ENCODE measurements at places on chromosomes 11 and 22.

DNA sequence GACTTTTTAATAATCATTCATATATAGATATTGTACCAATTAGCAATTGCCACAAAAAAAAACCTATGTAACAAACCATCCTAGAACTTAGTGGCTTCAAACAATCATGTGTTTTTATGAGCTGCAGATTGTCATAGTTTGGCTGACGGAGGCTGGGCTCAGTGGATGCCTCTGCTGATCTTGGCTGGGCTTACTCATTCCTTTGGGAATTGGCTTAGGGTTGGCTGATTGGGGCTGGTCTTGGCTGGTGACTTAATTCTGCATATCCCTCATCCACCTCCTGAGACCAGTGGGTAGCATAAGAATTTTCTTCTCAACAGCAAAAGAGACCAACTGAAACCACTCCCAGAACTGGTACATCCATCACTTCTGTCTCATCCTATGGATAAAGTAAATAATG is 57.9 kb upstream of the PHF21B start:
- DNase-seq: no peak

DNA sequence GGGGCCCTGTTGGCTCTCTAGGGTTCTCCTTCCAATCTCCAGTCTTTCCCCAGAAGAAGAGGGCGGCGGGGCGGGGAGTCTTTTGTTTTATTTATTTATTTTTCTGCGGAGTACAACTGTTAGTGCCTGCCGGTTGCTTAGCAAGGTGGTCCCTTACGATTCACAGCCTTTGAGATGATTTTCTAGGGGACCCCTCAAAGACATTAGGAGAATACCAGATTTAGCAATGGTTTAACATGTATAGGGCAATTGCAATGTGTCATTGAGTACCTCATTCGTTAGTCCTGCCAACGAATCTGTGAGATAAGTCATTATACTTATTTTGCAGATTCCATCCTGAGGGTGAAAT is 307 bp upstream of the MRPL16 start:
- DNase-seq: no peak

DNA sequence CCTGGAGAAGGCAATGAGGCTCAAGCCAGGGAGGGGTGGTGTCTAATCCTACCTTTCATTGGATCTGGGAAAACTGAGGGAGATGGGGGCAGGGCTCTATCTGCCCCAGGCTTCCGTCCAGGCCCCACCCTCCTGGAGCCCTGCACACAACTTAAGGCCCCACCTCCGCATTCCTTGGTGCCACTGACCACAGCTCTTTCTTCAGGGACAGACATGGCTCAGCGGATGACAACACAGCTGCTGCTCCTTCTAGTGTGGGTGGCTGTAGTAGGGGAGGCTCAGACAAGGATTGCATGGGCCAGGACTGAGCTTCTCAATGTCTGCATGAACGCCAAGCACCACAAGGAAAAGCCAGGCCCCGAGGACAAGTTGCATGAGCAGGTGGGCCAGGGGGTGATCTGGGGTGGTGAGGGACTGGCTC is at the start of gene FOLR1:
Gene FOLR1 (plus strand): TSS at position 180 of the 421 bp plus-strand sequence. CDS start 34 bp downstream, at position 214.
- no peak for DNase-seq

DNA sequence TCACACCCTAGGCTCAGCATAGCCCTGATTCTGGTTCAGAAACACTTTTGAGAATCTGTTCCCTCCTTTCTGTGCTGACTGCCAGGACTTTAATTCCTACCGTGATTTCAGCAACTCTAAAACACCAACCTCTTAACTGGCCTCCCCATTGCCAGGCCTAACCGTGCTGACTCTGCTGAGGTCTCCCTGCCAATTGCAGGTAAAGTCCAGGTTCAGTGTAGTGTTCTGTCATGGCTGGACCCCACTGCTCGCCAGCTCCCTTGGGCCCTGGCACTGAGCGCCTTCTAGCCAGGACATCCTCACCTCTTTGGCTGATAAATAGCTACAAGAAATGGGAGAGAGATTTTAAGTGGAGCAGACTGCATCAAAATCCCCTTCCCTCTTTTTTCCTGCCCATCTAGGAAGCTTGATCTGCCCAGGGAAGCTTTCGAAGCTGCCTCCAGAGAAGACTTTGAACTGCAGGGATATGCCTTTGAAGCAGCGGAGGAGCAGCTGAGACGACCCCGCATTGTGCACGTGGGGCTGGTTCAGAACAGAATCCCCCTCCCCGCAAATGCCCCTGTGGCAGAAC is 4.7 kb downstream of the UPB1 start:
- DNase-seq: no peak

DNA sequence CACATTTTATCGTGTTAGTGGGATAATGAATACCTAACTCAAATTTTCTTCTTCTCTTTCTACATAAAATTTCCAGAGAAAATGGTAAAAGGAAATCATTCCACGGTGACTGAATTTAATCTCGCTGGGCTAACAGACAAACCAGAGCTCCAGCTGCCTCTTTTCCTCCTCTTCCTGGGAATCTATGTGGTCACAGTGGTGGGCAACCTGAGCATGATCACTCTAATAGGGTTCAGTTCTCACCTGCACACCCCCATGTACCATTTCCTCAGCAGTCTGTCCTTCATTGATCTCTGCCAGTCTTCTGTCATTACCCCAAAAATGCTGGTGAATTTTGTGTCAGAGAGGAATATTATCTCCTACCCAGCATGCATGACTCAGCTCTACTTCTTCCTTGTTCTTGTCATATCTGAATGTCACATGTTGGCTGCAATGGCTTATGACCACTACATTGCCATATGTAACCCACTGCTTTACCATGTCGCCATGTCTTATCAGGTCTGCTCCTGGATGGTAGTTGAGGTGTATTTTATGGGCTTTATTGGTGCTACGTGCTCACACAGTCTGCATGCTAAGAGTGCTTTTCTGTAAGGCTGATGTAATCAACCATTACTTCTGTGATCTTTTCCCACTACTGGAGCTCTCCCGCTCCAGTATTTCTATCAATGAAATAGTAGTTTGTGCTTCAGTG is 24.1 kb downstream of the OR10D3 start:
- no peak for DNase-seq

DNA sequence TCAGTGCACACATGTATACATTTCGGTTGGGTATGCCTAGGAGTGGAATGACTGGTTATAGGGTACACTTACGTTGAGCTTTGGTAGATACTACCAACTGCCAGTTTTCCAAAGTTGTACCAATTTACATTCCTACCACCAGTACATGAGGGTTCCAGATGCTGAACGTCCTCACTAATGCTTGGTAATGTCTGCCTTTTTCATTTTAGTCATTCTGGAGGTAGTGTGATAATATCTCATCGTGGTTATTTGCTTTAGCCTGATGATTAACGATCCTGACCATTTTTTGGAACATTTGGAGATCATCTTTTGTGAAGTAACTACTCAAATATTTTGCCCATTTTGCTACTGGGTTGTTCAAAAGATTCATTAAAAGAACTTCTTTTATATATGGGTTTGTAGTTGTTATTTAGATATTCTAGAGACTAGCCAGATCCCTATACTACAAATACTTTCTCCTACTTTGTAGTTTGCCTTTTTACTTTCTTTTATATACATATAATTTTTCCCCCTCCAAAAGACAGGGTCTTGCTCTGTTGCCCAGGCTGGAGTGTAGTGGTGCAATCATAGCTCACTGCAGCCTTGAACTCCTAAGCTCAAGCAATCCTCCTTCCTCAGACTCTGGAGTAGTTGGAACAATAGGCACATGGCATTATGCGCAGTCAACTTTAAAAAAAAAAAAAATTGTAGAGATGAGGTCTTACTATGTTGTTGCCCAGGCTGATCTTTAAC is 62.1 kb downstream of the RBFOX2 start:
- DNase-seq: no peak

DNA sequence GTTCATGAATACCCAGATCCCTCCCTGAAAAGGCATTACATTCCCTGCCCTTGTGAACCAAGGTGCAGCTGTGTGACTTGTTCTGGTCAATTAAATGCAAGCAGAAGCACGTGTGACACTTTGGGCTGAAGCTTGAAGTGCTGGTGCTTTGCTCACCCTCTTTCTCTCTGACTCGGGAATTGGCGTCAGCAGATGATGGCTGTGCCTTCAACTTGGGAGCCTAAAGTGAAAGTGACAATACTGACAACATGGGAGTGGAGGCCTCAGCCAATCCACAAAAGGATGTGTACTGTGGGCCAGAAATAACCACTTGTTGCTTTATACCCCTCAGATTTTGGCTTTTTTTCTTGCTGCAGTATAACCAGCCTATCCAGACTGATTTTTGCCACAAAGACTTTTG is 148.3 kb upstream of the THY1 start:
- DNase-seq: no peak

DNA sequence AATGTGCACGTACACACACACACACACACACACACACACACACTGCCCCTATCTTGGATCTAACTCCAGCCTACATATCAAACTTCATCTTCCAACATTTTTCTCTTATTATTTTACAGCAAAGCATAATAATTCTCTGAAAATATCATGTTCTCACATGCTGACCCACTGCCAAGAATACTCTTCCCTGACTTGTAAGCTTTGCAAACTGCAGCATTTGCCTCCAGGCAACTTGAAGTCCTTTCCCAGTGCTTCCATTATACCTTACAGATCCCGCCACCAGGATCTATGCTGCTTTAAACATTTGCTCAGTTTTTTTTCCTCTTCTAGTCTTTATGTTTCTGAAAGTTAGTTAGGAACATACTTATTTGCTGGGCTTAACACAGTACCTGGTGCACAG is 483.3 kb upstream of the ARHGAP42 start:
- no peak for DNase-seq

DNA sequence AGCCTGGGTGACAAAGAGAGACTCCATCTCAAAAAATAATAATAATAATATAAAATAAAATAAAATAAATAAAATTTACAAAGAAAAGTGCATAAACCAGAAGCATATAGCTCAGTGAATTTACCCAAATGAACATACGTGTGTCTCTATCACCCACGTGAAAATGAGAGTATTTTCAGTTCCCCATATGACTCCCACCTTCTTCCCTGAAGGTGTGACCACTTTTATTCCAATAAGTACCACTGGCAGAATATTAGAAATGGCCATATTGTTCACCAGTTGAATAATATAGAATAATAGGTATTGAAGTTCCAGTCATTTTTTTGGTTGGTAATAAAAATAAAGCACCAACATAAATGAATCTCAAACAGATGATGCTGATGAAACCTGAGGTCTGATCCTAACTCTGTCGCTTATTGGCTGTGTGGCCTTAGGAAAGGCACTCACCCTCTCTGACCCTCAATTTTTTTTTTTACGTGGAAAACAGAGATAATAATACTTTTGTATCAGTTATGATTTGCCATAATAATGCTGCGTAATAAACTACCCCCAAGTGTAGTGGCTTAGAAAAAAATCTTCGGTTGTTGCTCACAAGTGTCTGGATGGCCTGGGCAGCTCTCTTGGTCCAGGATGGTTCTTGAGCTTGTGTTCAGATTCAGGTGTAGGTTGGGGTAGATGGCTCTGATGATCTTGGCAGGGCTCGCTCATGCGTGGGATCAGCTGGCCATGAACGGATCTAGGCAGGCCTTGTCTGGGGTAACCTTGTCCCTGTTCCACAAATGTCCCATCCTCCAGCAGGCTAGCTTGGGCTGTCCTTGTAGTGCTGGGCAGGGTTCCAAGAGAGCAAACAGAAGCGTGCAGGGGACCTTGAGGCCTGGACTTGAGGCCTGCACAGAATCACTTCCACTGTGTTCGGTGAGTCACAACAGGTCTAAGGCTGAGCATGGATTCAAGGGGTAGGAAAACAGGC is 88.1 kb downstream of the MYO18B start:
- no peak for DNase-seq

DNA sequence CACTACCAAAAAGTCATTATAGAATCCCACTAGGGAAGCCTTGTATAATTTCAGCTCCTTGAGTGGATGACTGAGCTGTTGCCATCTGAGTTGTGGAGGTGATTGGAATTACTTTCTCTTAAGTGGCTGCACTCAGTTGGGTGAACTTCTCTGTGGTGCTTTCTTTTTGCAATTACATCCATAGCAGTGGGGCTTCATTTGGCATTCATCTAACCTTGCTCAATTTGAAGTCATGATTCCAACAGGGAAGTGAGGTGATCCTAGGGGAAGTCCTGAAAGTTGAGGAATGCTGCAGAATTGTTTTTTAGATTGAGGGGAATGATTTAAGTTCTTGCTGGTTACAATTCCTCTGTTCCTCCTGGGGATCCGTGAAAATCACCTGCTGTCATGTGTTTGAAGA is 39.6 kb downstream of the ARHGAP42 start:
- DNase-seq: no peak

GRCh38 chr11:72069787-72070251 is 10.5 kb downstream of the NUMA1 start:
- peak; percentile 73 for DNase-seq

GRCh38 chr11:86129740-86130540 is 61.1 kb upstream of the PICALM start:
- DNase-seq: no peak

GRCh38 chr11:35347921-35348331 is 71.4 kb downstream of the SLC1A2 start:
- no peak for DNase-seq

DNA sequence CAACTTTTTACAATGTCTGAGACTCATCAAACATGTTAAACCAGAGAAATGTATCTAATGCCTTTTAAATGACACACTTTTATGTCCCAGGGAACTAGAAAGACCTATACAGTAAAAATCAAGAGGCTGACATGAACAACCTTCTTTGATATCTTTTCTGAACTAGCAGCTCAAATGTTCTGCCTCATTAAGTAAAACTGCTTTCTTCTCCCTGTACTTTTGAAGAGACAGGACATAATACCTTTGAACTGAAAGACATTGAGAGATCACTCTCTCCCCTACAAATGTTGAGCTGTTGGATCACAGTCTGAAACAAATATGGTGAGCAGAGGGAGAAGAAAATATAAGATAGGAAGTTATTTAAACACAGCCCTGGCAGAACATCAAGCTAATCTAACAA is 123.0 kb downstream of the FAM181B start:
- DNase-seq: no peak

DNA sequence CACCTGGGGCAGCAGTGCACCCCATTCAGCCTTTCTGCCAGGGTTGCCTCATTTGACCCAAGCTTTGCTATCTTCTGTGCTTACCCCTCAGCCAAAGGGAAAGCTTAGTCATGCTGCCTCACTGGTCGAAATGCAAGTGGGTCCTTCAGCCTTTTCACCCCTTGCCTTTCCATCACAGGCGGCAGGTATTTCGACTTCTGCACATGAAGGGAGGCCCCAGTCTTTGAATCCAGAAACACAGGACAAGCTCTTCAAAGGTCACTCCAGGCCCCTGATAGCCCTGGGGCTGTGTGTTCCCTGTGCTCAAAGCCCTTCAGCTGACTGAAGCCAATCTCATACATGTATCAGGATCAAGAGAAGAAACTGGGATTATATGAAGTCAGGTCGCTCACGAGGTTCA is 129.7 kb downstream of the SNX19 start:
- DNase-seq: no peak

- no peak for DNase-seq
These were observed 37.1 kb upstream of the CREB3L1 start for GRCh38 chr11:46240371-46240770.

GRCh38 chr11:95917193-95918036 is 6.5 kb downstream of the MTMR2 start:
- DNase-seq: no peak

- no peak for DNase-seq
These were observed 37.0 kb downstream of the GAB2 start for GRCh38 chr11:78380615-78381051.

- no peak for DNase-seq
These were observed 16.3 kb upstream of the OR56B1 start for GRCh38 chr11:5719703-5720495.

GRCh38 chr22:46542011-46542985 is 4.9 kb upstream of the CELSR1 start:
- DNase-seq: peak; percentile 75

Measured in CD4-positive, alpha-beta T cell treated with Interleukin-1 beta for 1 hour (primary cell).